ENCODE measurements at places on chromosomes 12 and 14.

DNA sequence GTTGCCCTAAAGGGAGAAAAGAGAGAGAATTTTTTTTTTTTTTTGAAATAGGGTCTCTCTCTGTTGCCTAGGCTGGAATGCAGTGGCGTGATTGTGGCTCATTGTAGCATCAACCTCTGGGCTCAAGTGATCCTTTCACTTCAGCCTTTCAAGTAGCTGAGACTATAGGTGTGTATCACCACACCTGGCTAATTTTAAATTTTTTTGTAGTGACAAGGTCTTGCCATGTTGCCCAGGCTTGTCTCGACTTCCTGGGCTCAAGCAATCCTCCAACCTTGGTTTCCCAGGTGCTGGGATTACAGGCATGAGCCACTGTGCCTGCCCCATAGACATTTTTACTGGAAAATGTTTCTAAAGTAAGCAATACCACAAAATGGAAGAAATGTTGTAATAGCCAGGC lies 36.8 kb downstream of the YARS2 start:
- DNase-seq, result no peak

GRCh38 chr14:59330455-59330854 lies 134.7 kb downstream of the GPR135 start:
- DNase-seq, result no peak

DNA sequence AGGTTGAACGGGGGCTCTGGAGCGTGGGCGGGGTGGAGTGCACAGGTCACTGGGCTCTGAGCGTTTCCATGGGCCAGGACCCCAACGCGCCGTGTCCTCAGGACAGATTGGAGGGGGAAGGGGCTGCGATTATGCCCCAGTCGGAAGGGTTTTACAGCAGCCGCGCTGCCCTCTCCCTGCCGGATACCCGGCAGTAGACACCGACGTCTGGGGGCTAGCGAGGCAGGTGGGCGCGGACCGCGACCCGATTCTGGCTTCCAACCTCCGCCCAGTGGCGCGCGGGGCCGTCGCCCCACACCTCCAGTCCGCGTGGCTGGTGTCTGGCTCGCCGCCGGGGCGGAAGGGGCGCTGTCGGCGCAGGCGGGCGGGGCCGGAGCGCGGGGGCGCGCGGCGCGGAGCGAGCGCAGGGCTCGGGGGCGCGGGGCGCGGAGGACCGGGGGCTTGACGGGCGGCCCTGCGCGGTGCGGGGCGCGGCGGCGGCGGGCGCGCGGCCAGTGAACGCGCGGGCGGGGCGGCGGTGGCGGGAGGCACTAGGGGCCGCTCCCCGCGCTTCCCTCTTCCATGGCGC lies 2.4 kb upstream of the KIF26A start:
- no peak for DNase-seq

DNA sequence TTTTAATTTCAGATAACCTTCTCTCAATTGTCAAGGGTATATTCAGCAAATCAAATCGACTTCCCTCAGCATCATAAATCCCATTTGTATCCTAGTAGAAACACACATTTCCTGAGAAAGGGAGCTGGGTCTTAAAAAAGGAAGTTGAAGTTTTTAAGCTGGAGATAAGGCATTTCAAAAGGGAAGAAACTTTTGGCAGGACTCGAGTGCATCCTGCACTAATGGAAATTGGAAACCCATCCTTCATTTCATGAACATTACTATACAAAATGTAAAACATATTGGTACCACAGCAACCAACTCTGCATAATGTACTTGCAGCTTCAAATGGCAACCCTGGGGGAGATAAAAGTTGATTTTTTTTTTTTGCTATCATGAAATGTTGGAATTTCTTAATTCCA lies 23.7 kb upstream of the TMCC3 start:
- DNase-seq, result no peak

- DNase-seq, result no peak
These were observed 1365.4 kb downstream of the FSCB start for GRCh38 chr14:43141636-43142191.

DNA sequence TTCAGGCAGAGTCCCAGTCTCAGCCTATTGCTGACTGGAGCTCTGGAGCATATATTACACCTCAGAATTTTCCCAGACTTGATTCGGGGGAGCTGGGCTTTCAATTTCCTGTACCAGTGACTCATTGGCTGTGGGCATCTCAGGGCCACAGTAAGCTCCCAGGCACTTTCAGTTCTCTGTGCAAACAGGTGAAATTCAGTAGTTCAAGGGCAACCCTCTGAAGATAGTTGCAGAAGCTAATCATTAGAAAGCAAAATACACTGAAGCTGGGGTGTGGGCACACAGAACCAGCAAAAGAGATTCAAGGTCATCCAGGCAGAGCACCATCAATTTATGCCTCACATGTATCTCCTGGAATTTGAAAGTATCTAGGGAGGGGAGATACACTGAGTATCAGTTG lies 8.1 kb upstream of the NIN start:
- peak; percentile 43 for DNase-seq

DNA sequence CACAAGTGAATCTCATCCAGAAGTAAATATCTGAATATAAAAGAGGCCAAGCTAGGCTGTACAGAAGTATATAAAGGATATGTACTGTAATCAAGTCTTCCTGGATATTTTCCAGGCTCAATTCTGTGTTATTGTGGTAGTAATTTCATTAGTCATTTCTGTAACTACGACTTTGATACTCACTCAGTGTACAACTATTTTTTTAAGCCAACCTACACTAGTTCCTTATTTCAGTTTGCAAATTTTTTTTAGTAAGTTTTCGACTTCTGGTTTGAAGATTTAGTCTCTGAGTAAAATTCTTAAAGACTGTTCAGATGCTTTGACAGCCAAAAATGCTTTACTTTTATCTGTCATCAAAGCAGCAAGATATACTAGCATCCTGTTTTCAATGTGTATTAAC lies 130.8 kb downstream of the CAPZA3 start:
- DNase-seq, result peak; percentile 82
